ENCODE measurements at places on chromosomes 7 and 10.

DNA sequence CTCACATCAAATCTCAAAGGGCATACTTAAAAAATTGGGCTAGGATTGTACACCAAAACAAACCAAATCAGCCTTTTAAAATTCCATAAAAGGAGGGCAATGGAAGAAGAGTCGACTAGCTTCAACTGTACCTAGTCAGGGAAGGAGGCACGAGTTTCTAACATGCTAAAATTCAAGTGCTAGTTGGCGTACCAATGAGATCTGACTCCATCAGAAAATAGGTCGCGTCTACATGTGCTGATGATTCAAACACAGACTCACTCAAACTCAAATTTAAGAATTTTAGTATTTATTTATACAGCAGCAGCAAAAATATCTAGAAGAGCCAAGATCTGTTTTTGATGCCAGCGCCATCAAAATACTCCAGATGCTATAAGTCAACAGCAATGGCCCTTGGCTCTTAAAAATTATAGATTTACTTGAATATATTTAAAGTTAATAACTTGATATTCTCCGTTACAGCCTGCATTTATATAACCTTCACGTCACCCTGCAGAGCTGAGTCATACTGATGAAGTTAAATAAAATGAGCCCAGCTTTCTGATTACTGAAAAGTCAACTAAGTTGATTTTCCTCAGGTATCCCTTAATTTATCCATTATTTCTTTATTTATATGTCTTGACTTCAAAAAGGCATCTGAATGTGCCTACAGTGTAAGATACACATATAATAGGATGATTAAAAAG is 302.1 kb upstream of the IMMP2L start:
- no peak for DNase-seq

DNA sequence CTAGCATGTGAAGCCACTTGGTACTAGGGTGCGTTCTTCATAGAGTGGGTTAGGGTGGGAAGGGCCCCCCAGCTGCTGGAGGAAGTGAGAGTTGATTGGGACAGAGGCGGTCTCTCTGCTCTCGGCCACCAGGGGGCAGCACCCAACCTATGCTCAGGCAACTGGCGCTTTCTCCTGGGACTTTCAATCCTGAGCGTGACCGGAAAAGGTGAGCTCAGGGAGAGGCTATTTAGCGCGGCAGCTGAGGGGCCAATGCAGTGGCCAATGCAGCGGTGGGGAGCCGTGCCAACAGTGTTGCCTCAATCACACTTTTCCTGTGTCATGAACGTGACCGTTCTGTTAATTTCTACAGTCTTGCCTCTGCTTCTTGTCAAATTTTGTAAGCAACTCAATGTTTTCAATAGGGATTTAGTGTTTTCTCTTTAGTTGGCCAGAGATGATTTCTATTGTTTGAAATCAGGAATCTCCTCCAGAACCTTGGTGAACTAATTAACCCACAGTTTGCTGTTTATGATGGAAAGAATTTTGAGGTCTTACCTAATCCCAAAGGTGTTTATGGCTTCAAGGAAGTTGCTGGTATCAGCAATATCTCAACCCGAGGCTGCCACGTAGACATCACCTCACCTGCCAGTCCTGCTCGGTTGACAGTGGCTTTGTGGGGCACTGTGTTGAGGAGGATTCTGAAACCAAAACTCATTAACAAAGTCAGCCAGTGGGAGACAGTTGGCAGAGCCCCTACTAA is 67.9 kb upstream of the PDZD8 start:
- peak; percentile 88 for DNase-seq

GRCh38 chr10:13649844-13650520 is 63.2 kb downstream of the PRPF18 start:
- DNase-seq = no peak

- DNase-seq = peak; percentile 79
Observed at GRCh38 chr7:137343281-137343841, at the start of gene PTN. PTN (minus strand) TSS chr7:137343733; CDS start chr7:137254973, 88,760 bp downstream.

DNA sequence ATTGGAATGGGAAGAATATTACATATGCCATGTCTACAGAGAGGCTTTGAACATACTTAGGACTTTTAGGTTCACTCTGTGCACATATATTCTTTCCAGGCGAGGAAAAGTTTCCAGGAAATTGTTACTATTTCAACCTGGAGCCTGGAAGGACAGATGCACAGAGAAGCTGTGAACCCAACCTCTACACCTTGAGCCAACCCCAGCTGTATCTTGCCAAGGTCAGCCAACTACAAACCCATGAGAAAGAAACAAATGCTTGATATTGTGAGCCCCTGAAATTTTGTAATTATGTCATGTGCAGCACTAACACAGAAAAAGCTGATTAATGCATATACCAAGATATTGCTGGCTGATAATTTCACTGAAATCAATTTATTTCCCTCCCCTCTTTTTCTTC is 404.9 kb downstream of the GLRX3 start:
- DNase-seq = no peak

GRCh38 chr7:155918720-155919390 is 106.6 kb upstream of the SHH start:
- DNase-seq = peak; percentile 63

GRCh38 chr7:34222722-34223121 is 317.4 kb downstream of the BMPER start:
- DNase-seq = no peak

DNA sequence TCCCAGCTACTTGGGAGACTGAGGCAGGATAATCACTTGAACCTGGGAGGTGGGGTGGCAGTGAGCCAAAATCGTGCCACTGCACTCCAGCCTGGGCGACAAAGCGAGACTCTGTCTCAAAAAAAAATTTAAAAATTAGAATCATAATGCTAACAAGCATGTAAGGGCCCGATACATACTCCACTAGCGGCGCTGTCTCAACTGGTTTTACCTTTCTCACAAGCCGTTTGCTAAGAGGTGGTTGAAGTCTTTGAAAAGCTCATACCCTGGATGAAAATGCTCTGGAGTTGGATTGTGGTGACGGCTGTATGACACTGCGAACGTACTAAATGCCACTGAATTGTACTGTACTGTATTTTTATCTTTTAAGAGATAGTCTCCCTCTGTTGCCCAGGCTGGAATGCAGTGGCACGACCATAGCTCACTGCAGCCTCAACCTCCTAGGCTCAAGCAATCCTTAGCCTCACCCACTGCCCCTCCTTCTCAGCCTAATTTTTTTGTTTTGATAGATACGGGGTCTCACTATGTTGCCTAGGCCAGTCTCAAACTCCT is 29.9 kb downstream of the SPOCK2 start:
- no peak for DNase-seq

DNA sequence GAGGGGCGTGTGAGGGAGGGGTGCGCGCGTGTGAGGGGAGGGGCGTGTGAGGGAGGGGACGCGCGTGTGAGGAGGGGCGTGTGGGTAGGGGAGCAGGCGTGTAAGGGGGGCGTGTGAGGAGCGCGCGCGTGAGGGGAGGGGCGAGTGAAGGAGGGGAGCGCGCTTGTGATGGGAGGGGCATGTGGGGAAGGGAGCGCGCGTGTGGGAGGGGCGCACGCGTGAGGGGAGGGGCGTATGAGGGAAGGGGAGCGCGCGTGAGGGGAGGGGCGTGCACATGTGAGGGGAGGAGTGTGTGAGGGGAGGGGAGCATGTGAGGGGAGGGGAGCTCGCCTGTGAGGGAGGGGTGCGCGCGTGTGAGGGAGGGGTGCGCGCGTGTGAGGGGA is 19.1 kb downstream of the MXI1 start:
- peak; percentile 93 for DNase-seq

- DNase-seq = no peak
Observed at GRCh38 chr10:102676534-102677315, 32.4 kb downstream of the TRIM8 start.

GRCh38 chr7:11786186-11786585 is 45.8 kb downstream of the THSD7A start:
- DNase-seq = peak; percentile 53

GRCh38 chr10:86480571-86480970 is 41.0 kb downstream of the WAPL start:
- DNase-seq = no peak

GRCh38 chr7:45060295-45060694 is 28.5 kb downstream of the NACAD start:
- no peak for DNase-seq

GRCh38 chr10:517872-518475 is 171.5 kb downstream of the DIP2C start:
- no peak for DNase-seq

GRCh38 chr7:82234457-82235049 is 209.0 kb downstream of the CACNA2D1 start:
- DNase-seq = peak; percentile 43

- DNase-seq = no peak
Observed at GRCh38 chr10:107230887-107231286, 66.4 kb upstream of the SORCS1 start.

DNA sequence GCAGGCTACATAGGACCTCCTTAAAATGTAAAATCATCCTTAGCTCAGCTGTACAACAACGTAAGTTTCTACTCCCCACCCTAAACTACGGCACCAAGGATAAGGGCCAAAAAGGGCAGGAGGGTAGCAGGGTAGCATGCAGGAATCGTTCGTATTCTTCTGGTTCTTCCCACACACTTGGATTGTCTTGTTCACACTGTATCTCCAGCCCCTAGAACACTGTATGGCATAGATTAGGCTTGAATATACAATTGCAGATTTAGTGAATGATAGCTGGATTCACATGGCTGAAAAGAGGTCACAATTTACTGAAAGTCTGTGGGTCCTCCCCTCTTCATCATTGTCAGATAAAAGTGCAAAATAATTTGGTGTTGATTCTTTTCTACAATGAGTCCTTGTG is 28.2 kb upstream of the PRKAR2B start:
- DNase-seq = no peak

GRCh38 chr10:114380060-114380459 is 24.2 kb downstream of the AFAP1L2 start:
- no peak for DNase-seq

DNA sequence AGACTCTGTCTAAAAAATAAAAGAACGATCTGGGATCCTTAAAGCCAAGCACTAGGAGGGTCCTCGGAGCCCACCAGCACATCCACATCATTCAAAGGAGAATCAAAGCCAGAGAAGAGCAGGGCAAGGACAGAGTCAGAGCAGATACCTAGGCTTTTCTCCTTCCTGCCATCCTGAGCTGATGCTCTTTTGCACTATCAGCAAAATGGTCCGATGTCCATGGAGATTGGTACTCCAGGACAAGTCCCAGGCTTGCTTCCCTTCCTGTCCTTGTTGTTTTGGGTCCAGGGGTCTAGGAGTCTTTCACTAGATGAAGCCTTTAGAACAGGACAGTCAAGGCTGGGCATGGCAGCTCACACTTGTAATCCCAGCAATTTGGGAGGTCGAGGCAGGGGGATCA is 58.0 kb upstream of the ELN start:
- DNase-seq = no peak

Data from fibroblast of skin of right biceps (primary cell).